ENCODE measurements at places on chromosomes 7 and 10. TPM values are rescaled to one million over a fixed set of nuclear protein-coding genes. Genes with fewer than 3 reads are reported as not detected.

The SGPL1 gene
- total RNA-seq = 101 TPM

The CYP26A1 gene
- not detected for total RNA-seq

The AKR1C1 gene
- 3.2 TPM for total RNA-seq

The SFTPA1 gene
- total RNA-seq = not detected

- H3K27ac ChIP-seq = no peak overlapping the region
- H3K36me3 ChIP-seq = no peaks in the 10 kb centered on the region
- H3K4me3 ChIP-seq = no peak overlapping the region
- H3K4me1 ChIP-seq = peaks cover 22% of the 10 kb centered on the region
- H3K27me3 ChIP-seq = no peaks in the 10 kb centered on the region
These were observed 8.9 kb downstream of the CUBN start for GRCh38 chr10:17120694-17121093.

GRCh38 chr7:136104269-136104603, 127.1 kb upstream of the MTPN start:
- no peaks in the 10 kb centered on the region for H3K36me3 ChIP-seq
- no peak for DNase-seq
- no peak overlapping the region for H3K27ac ChIP-seq
- H3K4me1 ChIP-seq = no peaks in the 10 kb centered on the region
- no peak overlapping the region for H3K4me3 ChIP-seq

- peaks cover 17% of the 10 kb centered on the region for H3K4me1 ChIP-seq
- no peaks in the 10 kb centered on the region for H3K27me3 ChIP-seq
- no peak overlapping the region for H3K4me3 ChIP-seq
- no peaks in the 10 kb centered on the region for H3K36me3 ChIP-seq
- peak; percentile 67 for DNase-seq
These were observed 102.9 kb upstream of the CCDC6 start for GRCh38 chr10:60009276-60009675.

DNA sequence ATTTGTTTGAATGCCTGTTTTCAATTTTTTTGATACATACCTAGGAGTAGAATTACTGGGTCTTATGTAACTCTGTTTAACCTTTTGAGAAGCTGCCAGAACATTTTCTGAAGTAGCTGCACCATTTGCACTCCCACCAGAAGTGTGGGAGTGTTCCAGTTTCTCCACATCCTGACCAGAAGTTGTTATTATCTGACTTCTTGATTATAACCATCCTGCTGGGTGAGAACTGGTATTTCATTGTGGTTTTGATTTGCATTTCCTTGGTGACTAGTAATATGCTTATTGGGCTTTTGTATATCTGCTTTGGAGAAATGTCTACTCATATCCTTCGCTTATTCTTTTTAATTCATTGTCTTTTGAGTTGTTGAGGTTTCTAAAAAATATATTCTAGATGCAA, 117.2 kb upstream of the GLCCI1 start:
- H3K4me1 ChIP-seq = 0 out of 2 replicates have a peak, but pooled peaks cover 5% of the 10 kb centered on the region
- no peak overlapping the region for H3K4me3 ChIP-seq
- no peak overlapping the region for H3K27ac ChIP-seq
- peaks cover 6% of the 10 kb centered on the region for H3K36me3 ChIP-seq
- H3K27me3 ChIP-seq = no peaks in the 10 kb centered on the region
- DNase-seq = no peak

DNA sequence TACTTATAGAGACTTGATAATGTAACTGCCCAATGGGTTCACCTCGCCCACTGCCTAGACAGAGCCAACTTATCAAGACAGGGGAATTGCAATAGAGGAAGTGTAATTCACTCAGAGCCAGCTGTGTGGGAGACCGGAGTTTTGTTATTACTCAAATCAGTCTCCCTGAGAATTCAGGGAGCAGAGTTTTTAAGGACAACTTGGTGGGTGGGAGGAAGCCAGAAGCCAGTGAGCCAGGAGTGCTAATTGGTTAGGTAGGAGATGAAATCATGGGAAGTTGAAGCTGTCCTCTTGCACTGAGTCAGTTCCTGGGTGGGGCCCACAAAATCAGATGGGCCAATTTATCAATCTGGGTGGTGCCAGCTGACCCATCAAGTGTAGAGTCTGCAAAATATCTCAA, 20.1 kb upstream of the C7orf33 start:
- DNase-seq = no peak
- no peak overlapping the region for H3K27ac ChIP-seq
- no peak overlapping the region for H3K4me3 ChIP-seq
- no peaks in the 10 kb centered on the region for H3K4me1 ChIP-seq

DNA sequence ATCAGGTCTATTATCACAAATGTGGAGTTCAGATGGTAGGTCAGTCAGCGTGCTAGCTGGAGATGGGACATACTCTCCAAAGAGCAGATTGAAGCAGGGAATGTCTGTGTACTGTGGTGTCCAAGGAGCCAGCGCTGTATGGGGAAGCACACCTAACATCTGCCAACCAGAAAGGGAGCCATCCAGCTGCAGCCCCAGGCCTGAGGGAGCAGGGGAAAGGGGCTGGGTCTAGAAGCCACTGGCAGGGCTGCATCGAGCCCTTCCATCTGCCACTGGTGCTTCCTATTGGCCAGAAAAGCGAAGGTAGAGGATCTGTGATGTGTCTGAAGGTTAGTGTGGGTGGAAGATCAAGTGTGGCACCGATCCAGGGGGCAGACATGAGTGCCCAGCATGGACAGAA, 8.0 kb upstream of the RAMP3 start:
- H3K27ac ChIP-seq = no peak overlapping the region
- no peaks in the 10 kb centered on the region for H3K36me3 ChIP-seq
- H3K27me3 ChIP-seq = no peaks in the 10 kb centered on the region
- no peaks in the 10 kb centered on the region for H3K4me1 ChIP-seq
- DNase-seq = no peak
- H3K4me3 ChIP-seq = no peak overlapping the region

Measured in PC-3 (cell line).